ENCODE measurements at places on chromosomes 4 and X. TPM values are rescaled to one million over a fixed set of nuclear protein-coding genes. Genes with fewer than 3 reads are reported as not detected.

Gene F8A2
- not detected for total RNA-seq

Gene MAGEA12
- total RNA-seq: not detected

Gene MAGEC1
- not detected for total RNA-seq

Gene UGT2B11
- total RNA-seq: not detected

Gene TREX2
- total RNA-seq: 3.8 TPM

Gene SLC6A14
- total RNA-seq: not detected

Gene TEX13C
- total RNA-seq: not detected

- DNase-seq: no peak
Observed at GRCh38 chr4:35175487-35175886, 1068.8 kb downstream of the ARAP2 start.

GRCh38 chrX:143378851-143379250 lies 138.4 kb downstream of the SPANXN3 start:
- DNase-seq: no peak

- no peak for DNase-seq
Observed at GRCh38 chr4:25783943-25784342, 78.8 kb downstream of the SEL1L3 start.

- no peak for DNase-seq
Observed at GRCh38 chrX:119654112-119654531, 38.8 kb downstream of the SEPTIN6 start.

GRCh38 chrX:84956304-84956703 lies 47.4 kb upstream of the APOOL start:
- no peak for DNase-seq

DNA sequence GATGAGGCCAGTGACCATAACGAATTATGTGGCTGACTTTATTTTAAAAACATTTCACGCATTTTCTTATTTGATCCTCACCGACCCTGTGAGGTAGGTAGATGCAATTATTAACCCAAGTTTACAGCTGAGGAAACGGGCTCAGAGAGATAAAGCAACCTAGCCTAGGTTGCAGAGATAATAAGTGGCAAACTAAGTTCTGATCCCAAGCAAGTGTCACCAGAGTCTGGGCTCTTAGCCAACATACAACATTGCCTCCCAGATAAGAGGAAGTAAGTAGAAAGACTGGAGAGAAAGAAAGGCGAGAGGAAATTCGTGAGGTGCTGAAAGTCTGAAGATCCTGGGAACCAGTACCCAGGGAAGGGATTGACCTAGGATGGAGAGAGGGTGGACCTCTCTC lies 77.4 kb upstream of the GPR50 start:
- no peak for DNase-seq

DNA sequence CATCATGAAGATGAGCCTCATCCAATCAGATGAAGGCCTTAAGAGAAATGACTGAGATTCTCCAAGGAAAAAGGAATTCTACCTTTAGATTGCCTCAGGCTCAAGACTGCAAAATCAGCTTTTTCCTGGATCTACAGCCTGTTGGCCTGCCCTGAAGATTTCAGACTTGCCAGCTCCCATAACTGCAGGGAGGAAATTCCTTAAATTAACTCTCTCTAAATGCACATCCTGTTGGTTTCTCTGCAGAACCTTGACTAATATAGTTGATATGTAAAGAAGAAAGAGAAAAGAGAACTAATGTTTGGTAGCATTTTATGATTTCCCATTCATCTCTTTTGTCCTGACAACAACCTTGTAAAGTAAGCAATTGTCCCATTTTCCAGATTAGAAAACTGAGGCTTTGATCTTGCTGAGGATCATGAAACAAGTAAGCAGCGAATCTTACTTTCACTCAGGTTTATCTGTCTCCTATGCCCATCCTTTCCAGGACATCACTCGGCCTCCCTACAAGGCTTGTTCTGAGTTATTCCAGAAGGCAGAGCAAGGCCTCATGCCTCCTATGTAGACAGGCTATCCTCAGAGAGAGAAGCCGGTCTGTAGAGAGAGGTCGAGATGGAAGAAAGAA lies 115.0 kb upstream of the LDB2 start:
- DNase-seq: no peak

- no peak for DNase-seq
Observed at GRCh38 chr4:118765399-118765798, 70.5 kb downstream of the SEC24D start.

GRCh38 chrX:148811236-148811635 lies 310.8 kb downstream of the AFF2 start:
- no peak for DNase-seq
